ENCODE measurements at places on chromosomes 7 and 10.

GRCh38 chr10:88827671-88828070, 24.0 kb downstream of the ANKRD22 start:
- no peak for DNase-seq

GRCh38 chr10:94156453-94156852, 162.7 kb downstream of the PLCE1 start:
- DNase-seq = no peak

DNA sequence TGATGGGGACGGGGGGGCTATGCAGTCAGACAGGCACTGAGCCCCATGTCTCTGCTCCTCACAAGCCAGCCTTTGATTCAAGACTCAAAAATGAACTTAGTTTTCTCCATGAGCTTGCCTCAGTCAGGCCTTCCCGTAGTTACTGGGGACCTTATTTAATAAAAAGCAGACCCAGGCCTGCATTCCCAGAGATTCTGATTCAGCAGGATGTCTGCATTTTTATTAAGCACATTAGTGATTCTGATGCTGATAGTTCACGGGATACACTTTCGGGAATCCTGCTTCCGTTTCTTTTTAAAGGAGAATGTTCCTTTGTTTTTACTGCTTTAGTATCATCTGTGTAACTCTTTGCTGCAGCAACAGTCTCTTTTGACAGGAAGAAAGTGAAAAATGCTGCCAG, 28.3 kb upstream of the PLPP4 start:
- DNase-seq = no peak

GRCh38 chr7:102453319-102453718, 11.3 kb downstream of the ALKBH4 start:
- DNase-seq = no peak

GRCh38 chr10:50538555-50539398, 85.0 kb downstream of the SGMS1 start:
- DNase-seq = no peak

GRCh38 chr7:129949292-129950133, 3.2 kb downstream of the UBE2H start:
- DNase-seq = no peak

GRCh38 chr10:131178521-131179331, 132.8 kb downstream of the TCERG1L start:
- DNase-seq = no peak

GRCh38 chr7:137977173-137977572, 24.7 kb downstream of the CREB3L2 start:
- DNase-seq = no peak

DNA sequence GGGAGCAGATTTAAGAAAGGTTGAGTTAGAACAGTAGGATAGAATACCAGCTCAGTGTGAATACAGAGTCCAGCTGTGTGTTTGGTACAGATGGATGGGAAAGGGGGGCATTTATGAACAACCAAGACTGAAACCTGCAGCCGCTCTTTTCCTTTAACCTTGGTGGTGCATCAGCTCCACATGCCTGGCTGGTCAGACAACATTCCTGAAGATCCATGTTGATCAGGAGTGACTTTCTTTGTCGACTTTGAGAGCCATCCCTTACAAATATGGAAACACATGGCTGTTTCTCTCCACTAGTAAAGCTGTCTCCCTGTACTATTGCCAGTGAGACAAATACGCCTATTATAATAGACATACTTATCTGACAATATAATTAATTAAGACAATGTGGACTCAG, 476.5 kb upstream of the IGFBP3 start:
- DNase-seq = no peak

DNA sequence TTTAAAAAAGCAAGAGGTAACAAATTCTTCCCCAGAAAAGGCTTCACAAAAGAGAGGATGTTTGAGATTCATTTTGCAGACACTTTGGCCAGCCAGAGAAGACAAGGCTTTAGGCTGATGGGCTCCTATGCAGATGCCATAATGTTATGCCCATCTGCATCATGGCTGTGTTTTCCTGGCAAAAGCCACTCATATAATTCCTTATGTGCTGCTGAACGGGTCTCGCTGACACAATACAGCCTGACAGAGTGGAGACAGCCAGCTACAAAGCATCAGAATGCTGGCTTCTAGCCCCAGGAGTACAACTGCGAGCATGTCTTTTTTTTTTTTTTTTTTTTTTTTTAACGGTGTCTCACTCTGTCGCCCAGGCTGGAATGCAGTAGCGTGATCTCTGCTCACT, 1157.4 kb upstream of the AUTS2 start:
- DNase-seq = no peak

DNA sequence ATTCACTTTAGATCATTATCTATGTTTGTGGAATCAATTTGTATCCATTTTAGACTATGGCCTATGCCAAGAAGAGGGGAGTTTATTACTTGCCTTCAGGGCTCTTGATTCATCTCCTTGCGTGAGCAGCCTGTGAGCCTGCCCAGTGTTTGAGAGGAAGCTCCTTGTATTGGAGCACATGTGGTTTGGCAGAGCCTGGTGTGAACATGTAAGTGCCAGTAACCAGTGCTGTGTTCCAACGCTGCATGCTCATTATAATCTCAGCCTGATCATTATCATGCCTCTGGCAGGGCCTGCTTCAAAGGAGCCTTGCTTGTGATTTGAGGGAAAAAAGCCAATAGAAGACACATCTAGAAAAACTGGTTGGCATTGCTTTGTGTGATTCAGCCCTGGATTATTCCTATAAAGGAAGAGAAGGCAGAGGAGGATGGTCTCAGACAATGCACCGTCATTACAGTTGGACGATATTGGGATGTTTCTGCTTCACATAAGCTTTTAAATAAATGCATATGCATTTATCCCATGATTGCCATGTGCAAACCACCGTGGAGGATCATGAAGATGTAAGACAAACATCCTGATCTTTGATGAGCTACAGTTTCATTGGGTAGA, 203.4 kb upstream of the AHR start:
- no peak for DNase-seq

Data from GM19239 (cell line).